ENCODE measurements at places on chromosomes 5 and 9. TPM values are rescaled to one million over a fixed set of nuclear protein-coding genes. Genes with fewer than 3 reads are reported as not detected.
A peak's percentile ranks its signal among the peaks of the same experiment; 100 is the strongest.

GRCh38 chr5:71891856-71892255 is 172.8 kb downstream of the CARTPT start:
- no peak for DNase-seq
- H3K27ac ChIP-seq: no peak overlapping the region
- H3K4me1 ChIP-seq: no peaks in the 10 kb centered on the region
- peaks cover 14% of the 10 kb centered on the region for H3K27me3 ChIP-seq
- no peaks in the 10 kb centered on the region for H3K36me3 ChIP-seq

DNA sequence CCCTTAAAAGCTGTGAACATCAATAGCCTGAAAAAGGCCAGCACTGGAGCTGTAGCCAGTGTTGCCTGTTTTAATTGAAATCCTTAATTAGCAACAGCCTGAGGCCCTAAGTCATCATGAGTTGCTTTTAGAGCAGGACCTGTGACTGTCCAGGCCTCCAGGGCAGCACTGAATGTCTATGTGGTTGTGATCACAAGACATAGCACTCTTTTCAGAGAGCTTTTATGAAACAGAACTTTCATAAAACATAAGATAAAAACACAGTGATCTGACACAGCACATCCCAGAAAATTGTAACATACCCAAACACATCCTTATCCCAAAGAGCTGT is 85.5 kb upstream of the MYO10 start:
- no peak for DNase-seq
- H3K27ac ChIP-seq: no peak overlapping the region
- no peaks in the 10 kb centered on the region for H3K4me1 ChIP-seq
- H3K4me3 ChIP-seq: no peak overlapping the region
- no peaks in the 10 kb centered on the region for H3K36me3 ChIP-seq

DNA sequence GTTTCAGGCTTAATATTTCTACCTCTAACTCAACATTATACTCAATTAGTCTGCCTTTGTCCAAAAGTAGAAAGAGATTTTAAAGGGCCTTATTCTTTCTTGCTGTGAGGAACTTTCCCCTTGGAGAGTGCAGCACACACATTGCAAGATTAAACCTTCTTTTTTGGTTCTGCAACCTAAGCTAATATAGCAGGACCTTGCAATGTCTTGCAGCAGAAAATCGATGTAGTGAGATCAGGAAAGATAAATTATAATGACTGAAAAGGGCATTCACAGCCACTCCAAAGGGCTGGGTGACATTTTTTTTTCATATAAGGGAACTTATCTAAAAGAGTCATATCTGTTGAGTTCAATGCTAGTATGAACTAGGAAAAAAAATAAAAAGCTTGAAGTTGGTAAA is 422.7 kb upstream of the ADAMTS16 start:
- peaks cover 3% of the 10 kb centered on the region for H3K4me1 ChIP-seq
- H3K27ac ChIP-seq: no peak overlapping the region
- H3K4me3 ChIP-seq: no peak overlapping the region
- no peaks in the 10 kb centered on the region for H3K36me3 ChIP-seq
- no peak for DNase-seq

- no peak overlapping the region for H3K27ac ChIP-seq
- no peak for DNase-seq
- H3K4me1 ChIP-seq: peaks cover 9% of the 10 kb centered on the region
- no peak overlapping the region for H3K4me3 ChIP-seq
Observed at GRCh38 chr5:160324886-160325285, 12.5 kb upstream of the CCNJL start.

DNA sequence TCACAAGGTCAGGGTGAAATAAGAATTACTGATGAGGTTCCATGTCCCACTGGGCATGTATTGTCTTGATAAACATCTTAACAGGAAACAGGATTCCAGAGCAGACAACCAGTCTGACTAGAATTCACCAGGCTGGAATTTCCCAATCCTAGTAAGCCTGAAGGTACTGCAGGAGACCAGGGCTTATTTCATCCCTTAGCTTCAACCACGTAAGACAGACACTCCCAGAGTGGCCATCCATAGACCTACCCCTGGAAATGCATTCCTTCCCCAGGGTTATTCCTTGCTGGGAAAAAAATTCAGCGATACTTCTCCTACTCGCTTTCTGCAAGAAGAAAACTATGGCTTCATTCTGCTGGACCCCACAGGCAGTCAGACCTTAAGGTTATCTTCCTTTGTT is 785.4 kb downstream of the NR2F1-AS1 start:
- H3K36me3 ChIP-seq: peaks cover 1% of the 10 kb centered on the region
- DNase-seq: no peak
- H3K27ac ChIP-seq: no peak overlapping the region
- peaks cover 4% of the 10 kb centered on the region for H3K27me3 ChIP-seq
- H3K4me3 ChIP-seq: no peak overlapping the region
- H3K4me1 ChIP-seq: peaks cover 3% of the 10 kb centered on the region

GRCh38 chr5:533955-534742 is 9.9 kb upstream of the SLC9A3 start:
- H3K4me3 ChIP-seq: no peak overlapping the region
- H3K27me3 ChIP-seq: peaks cover 48% of the 10 kb centered on the region
- H3K36me3 ChIP-seq: no peaks in the 10 kb centered on the region

DNA sequence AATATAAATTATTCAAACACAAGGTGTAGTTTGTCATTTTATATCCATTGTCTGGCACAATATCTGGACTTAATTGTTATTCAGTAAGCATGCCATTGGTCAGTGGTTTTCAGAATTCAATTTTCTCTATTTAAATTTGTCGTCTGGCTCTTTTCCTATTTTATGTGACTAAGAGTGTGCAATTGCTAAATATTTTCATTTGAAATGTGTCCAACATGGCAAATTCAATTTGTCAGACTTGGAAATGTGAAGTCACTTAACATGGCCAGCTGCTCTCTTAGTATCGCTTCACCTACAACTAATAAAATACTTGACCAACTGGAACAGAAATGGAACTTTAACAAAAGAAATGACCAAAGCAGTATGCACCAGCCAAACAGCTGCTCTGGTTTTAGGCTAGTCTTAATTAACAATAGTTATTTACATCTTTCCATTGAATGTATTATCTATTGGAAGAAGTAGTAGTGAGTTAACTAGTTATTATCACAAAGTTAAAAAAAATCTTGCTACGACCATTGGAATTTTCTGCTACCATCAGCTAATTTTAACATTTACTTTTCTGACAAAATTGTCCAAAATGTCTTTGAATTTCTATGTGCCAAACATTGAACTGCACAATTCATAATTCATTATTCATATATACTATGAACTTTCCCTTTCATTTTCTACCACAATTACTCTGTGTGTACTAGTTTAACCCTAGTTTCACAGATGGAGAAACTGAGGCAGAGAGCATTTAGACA is 720.7 kb upstream of the FAM174A start:
- no peaks in the 10 kb centered on the region for H3K36me3 ChIP-seq
- no peak overlapping the region for H3K27ac ChIP-seq
- H3K27me3 ChIP-seq: no peaks in the 10 kb centered on the region
- H3K4me3 ChIP-seq: no peak overlapping the region
- no peak for DNase-seq
- H3K4me1 ChIP-seq: no peaks in the 10 kb centered on the region

- no peak overlapping the region for H3K4me3 ChIP-seq
- H3K27me3 ChIP-seq: no peaks in the 10 kb centered on the region
- H3K36me3 ChIP-seq: no peaks in the 10 kb centered on the region
- no peak for DNase-seq
- peaks cover 2% of the 10 kb centered on the region for H3K4me1 ChIP-seq
Observed at GRCh38 chr9:96636368-96636767, 16.7 kb upstream of the CDC14B start.

DNA sequence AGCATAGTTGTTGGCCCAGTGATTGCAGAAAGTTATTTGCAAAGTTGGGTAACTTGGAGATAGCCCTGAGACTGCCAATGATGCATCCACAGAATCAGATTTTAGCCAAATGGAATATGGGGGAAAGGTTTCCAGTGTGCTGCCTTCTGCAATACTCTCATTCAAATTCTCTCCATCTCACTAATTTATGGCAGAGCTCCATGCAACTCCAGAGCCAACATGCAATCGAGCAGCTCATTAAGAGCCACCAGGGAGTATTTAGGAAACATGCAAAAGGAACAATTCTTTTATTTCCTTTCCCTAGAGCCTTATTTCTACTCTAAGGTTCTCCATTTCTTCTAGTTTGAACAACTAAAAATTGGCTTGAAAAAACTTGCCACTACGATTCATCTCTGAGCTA is 135.9 kb upstream of the MARCHF11 start:
- H3K4me1 ChIP-seq: no peaks in the 10 kb centered on the region
- no peaks in the 10 kb centered on the region for H3K36me3 ChIP-seq
- DNase-seq: no peak
- no peak overlapping the region for H3K27ac ChIP-seq
- no peak overlapping the region for H3K4me3 ChIP-seq

DNA sequence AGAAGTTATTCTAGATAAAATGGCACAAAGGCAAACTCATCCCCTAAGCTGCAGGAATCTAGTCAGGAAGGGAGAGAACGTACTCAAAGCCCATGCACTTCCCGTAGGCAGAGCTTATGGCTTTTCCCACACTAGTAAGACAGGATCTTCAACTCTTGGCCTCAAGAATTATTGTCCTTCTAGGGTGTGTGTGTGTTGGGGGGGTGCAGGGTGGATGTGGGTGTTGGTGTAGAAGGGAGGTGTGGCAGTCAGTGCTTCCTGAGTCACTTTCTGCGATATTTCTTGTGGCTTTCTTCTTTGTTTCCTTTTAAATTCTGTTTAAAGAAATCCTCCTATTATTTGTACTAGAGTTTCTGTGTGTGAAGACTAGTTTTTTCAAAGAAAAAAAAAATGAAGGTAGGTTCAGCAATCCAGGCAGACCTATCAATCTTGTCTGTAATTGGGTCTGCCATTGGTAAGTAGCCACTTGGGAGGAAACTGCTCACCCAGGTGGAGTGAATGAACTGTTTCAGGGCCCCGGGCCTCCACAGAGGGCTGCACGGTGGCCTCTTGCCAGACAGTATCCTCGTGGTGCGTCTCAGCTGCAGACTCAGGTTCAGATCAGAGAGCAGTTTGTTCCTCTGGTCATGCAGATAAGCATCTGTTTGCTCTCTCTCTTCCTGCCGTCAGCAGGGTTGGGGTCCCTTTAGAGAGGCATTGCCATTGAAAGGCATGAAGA is 131.9 kb downstream of the NPR3 start:
- H3K4me3 ChIP-seq: no peak overlapping the region
- peaks cover 3% of the 10 kb centered on the region for H3K27me3 ChIP-seq
- no peak overlapping the region for H3K27ac ChIP-seq
- no peaks in the 10 kb centered on the region for H3K36me3 ChIP-seq

GRCh38 chr9:76684213-76684612 is 80.0 kb upstream of the PCA3 start:
- peaks cover 16% of the 10 kb centered on the region for H3K27me3 ChIP-seq
- no peak overlapping the region for H3K27ac ChIP-seq
- peaks cover 2% of the 10 kb centered on the region for H3K4me1 ChIP-seq

DNA sequence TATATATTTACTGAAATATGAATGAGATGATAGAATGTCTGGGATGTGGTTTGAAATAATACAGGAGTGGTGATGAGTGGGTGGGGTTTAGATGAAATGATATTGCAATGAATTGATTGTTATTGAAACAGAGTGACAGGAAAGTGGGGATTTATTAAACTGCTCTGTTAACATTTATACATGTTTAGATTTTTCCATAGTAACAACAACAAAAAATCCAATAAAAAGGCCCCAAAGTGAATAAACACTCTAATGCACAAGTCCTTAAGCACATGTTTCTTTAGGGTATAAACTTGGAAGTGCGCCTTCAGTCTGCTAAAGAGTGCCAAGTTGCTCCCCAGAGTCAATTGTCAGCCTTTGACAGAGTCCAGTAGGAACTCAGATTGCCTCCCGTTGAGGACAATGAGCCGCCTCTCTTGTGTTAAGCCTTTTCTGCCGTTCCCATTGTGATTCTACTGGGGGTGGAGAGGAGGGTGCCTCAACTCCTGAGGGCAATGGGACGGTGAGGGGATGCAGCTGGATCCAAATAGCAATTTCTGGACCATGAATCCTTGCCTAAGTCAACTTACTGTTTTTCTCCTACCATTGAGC is 112.3 kb downstream of the SLC28A3 start:
- H3K27me3 ChIP-seq: no peaks in the 10 kb centered on the region
- H3K27ac ChIP-seq: no peak overlapping the region
- H3K4me3 ChIP-seq: no peak overlapping the region
- peaks cover 19% of the 10 kb centered on the region for H3K4me1 ChIP-seq

DNA sequence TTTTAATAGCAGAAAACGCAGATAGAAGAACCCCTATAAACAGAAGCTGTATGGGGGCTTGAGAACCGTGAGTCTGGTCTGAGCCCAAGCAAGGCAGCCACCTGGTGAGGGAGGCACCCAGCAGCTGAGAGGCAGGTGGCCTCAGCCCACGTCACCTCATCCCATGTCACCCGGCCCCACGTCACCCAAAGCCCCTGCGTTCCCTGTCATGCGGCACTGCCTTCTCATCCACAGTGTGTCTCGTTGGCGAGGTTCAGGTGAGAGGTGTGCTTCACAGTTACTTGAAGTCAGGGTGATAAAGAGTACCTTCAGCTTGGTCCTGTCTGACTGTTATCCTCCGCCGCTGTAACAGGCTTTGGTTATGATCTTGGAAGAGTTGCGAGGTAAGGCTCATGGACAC is 80.6 kb upstream of the IRX4 start:
- no peaks in the 10 kb centered on the region for H3K4me1 ChIP-seq
- no peak overlapping the region for H3K4me3 ChIP-seq
- no peak for DNase-seq
- H3K27ac ChIP-seq: no peak overlapping the region

GRCh38 chr5:39716532-39717028 is 291.8 kb upstream of the DAB2 start:
- DNase-seq: peak; percentile 19
- H3K27me3 ChIP-seq: no peaks in the 10 kb centered on the region
- peaks cover 6% of the 10 kb centered on the region for H3K36me3 ChIP-seq
- H3K4me3 ChIP-seq: no peak overlapping the region
- H3K27ac ChIP-seq: peak overlapping the region; percentile 79

- no peak overlapping the region for H3K4me3 ChIP-seq
- no peaks in the 10 kb centered on the region for H3K4me1 ChIP-seq
- H3K27me3 ChIP-seq: peaks cover 11% of the 10 kb centered on the region
- no peak for DNase-seq
- H3K36me3 ChIP-seq: no peaks in the 10 kb centered on the region
- no peak overlapping the region for H3K27ac ChIP-seq
Observed at GRCh38 chr9:113817171-113817570, 58.9 kb upstream of the ZNF618 start.

- DNase-seq: no peak
- peaks cover 7% of the 10 kb centered on the region for H3K27me3 ChIP-seq
- H3K4me1 ChIP-seq: no peaks in the 10 kb centered on the region
- H3K27ac ChIP-seq: no peak overlapping the region
- H3K36me3 ChIP-seq: no peaks in the 10 kb centered on the region
Observed at GRCh38 chr5:122576256-122577016, 198.4 kb upstream of the SNX2 start.

Gene EPB41L4A
- total RNA-seq: 37.7 TPM

Gene LHFPL2
- 18.3 TPM for total RNA-seq

Gene CBY3
- not detected for total RNA-seq

All from progenitor cell of endocrine pancreas (in vitro differentiated cells).